Activated T-cell treated with anti-CD3 and anti-CD28 coated beads, Interleukin-2, amount 50 U/mL, for 48 hours (primary cell): ENCODE measurements at places on chromosomes 11 and 22.

GRCh38 chr22:20524004-20524481 lies 16.6 kb downstream of the MED15 start:
- peak; percentile 36 for DNase-seq

- DNase-seq: no peak
Observed at GRCh38 chr11:72643547-72643946, 30.7 kb downstream of the PDE2A start.

GRCh38 chr11:57213342-57214097 lies 23.5 kb downstream of the APLNR start:
- DNase-seq: no peak

DNA sequence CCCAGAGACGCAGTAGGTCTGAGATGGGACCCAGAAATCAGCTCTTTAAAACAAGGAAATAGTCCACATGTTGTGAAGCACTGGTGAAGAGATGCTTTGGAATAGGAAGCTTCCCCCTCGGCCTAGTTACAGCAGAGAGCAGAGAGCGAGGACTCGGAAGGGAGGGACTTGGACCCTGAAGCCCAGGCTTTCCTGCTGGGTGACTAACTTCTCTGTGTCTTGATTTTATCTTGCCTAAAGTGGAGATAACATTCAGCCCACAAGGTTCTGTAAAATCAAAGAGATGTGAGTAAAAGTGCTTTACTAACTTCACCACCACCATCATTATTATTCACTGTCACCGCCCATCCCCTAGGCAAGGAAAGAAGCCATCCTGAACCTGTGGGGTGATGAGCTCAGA lies 58.4 kb downstream of the THAP12 start:
- DNase-seq: no peak

DNA sequence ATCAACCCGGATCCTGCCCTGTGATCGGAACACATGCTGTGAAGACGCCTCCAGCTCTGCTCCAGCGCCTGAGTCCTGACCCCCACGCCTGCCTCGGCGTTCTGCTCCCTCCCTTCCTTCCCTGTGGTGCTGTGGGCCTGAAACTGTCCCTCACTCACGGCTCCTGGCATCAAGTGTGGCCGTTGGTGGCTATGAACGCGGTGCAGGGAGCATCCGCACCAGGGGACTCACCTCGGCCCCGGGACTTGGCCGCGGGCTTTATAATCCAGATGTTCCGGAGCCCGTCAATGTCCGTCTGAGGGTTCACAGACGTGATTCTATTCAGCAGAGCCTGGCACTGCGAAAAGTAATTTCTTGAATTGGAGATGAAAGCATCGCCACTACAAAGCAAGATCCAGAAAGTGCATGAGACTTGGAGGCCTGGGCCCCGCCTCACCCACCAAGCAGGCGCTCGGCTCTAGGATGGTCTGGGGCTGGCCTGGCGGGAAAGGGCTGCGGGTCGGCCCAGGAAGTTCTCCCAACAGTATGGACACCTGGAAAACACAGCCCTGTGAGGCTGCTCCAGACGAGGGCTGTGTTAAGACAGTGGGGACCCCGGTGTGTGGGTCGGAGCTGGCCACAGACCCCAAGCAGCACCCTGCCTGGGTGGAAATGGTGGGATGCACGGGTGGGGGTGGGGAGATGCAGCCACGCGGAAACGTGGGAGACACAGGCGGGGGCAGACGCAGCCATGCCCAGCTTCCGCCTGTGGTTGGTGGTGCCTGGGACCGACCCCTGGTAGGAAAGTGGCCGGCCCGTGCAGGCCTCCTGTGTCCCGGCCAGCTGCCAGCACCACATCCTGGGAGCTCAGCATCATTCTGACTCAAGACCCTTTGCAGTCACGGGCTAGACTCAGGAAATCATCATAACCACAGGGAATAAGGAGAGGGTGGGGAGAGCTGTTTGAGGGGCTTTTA lies 21.8 kb upstream of the IL17REL start:
- DNase-seq: no peak

GRCh38 chr11:116984589-116984988 lies 113.6 kb downstream of the SIK3 start:
- DNase-seq: no peak

- DNase-seq: no peak
Observed at GRCh38 chr22:48920776-48921241, 906.9 kb downstream of the BRD1 start.

GRCh38 chr11:110279881-110280280 lies 16.5 kb downstream of the RDX start:
- DNase-seq: no peak

DNA sequence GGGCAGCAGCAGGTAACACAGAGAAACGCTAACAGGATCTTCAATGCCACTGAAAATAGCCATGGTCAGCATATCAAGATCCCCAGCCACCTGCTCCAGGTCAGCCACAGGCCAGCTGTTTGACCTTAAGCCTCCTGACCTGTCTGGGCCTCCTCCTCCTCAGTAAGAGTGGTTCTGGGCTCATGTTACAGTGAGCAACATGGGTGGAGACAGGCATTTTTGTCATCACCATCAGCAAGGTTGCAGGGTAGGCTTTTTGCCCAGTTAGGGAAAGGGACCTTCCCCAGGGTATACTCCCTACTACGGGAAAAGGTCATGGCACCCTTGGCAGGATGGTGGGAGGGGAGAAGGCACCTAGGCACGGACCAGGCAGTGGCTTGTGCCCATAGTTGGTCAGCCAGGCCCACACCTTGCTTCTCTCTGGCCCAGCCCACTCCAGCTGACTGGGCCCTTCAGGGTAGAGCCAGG lies 131.8 kb upstream of the PARVA start:
- no peak for DNase-seq

- DNase-seq: no peak
Observed at GRCh38 chr11:11948242-11948947, 60.0 kb downstream of the DKK3 start.

DNA sequence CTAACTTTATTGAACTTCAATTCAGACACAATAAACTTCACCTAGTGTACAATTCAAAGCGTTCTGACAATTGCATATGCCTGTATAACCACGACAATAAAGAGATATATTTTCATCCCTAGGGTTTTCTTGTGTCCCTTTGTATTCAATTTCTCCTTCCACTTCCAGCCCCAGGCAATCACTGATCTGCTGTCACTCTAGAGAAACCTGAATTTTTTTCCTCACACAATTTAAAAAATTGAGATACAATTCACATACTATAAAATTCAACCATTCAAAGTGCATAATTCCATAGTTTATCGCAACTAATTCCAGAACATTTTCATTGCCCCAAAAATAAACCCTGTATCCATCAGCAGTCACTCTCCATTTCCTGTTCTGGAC lies 116.6 kb downstream of the MRTFA start:
- no peak for DNase-seq

- DNase-seq: no peak
Observed at GRCh38 chr11:22684082-22684481, 17.7 kb downstream of the GAS2 start.

GRCh38 chr22:37930270-37930951 lies 23.0 kb downstream of the C22orf23 start:
- DNase-seq: no peak

DNA sequence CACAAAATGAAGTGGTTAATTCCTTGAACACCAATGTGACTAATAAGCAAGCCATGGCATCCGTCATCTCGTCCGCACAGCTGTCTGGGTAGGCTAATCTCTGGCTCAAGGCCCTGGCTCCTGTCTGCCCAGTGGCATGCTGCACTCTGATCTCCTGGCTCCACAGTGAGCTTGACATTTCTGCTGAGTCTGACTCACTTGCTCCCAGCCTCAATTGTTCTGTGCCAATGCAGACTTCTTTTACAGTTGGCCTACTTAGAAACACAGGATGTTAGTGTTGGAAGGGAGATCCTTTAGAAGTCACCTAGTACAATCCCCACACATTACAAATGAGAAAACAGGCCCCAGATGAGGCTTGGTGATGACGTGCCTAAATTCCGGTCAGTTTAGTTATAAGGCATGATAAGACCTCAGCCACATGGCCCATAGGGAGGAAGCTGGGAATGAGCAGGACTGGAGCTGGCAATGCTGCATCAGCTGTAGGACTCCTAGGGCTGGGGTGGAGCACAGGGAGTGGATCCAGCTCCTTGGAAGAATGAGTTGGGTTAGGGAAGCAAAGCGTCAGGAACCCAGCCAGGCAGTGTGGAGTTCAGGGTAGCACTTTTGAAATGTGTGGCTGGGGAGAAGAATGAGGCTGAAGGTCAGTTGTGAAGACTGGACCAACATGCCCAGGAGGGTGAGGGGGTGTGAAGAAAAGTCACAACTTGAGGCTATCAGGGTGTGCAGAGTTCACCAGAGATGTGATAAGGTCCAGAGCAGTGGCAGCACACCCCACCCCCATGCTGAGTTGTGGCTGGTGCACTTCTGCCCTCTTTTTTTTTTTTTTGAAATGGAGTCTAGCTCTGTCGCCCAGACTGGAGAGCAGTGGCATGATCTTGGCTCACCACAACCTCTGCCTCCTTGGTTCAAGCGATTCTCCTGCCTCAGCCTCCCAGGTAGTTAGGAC lies 70.2 kb upstream of the EED start:
- DNase-seq: no peak

DNA sequence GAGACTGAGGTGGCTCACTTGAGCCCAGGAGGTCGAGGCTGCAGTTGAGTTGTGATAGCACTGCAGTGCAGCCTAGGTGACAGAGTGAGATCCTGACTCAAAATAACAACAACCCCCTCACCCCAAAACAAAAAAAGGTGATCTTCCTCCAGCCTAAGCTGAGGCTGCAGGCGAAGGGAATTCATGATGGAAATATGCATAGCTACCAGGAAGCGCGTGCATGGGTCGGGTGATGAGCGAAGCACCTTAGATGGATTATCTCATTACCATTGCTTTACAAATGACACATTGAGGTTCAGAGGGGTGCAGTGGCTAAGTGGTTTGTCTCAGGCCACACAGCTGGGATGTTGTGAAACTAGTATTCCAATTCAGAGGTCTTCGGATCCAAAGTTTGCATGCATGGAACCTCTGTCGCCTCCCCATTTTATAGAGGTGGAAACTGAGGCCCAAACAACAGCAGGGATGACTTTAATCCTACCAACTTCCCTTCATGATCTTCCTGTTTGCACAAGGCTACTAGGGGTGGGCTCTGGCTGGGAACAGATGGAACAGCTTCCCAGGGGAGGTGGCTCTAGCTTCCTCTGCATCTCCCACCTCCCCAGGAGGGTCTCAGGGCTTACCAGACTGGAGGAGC lies 4.6 kb downstream of the SLC29A2 start:
- DNase-seq: no peak
